ENCODE measurements at places on chromosomes 3 and 15.
A peak's percentile ranks its signal among the peaks of the same experiment; 100 is the strongest.

GRCh38 chr3:159667261-159667660 lies 321.4 kb upstream of the IL12A start:
- no peak for DNase-seq

DNA sequence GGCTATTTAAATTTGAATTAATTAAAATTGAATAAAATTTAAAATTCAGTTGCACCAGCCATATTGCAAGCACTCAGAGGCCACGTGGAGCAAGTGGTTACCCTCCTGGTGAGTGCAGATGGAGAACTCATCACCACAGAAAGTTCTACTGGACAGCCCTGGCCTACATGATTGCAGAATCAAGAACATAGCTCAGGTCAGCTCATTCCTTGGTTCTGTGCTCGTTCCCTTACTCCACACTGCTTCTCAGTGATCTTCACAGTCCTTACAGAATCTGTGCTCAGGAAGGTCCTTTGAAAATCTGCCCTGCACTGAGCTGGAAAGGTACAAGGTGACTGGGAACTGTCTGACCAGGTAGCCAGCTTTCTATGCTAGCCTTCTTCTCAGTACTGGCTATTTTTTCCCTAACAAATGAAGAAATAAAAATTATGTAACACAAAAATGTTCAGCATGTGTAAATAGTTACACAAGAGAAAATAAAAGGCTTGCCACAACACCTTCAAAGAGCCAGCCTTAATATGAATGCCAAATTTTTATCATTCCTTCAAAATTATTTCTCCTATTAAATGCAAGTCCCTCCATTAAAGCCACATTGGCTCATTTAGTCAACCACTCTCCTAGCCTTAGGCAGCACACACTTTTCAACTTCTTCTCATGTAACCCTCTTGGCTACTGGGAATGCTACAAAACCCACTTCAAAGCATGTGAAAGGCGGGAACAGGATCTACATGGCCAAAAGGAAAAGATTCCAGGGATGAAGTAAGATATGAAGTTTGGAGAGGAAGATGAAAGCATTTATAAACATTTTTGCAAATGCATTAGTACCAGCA lies 326.4 kb upstream of the WNT5A start:
- DNase-seq, result no peak

GRCh38 chr15:98758224-98758623 lies 109.9 kb downstream of the IGF1R start:
- DNase-seq, result no peak

GRCh38 chr3:17006132-17006852 lies 121.5 kb downstream of the PLCL2 start:
- DNase-seq, result no peak

DNA sequence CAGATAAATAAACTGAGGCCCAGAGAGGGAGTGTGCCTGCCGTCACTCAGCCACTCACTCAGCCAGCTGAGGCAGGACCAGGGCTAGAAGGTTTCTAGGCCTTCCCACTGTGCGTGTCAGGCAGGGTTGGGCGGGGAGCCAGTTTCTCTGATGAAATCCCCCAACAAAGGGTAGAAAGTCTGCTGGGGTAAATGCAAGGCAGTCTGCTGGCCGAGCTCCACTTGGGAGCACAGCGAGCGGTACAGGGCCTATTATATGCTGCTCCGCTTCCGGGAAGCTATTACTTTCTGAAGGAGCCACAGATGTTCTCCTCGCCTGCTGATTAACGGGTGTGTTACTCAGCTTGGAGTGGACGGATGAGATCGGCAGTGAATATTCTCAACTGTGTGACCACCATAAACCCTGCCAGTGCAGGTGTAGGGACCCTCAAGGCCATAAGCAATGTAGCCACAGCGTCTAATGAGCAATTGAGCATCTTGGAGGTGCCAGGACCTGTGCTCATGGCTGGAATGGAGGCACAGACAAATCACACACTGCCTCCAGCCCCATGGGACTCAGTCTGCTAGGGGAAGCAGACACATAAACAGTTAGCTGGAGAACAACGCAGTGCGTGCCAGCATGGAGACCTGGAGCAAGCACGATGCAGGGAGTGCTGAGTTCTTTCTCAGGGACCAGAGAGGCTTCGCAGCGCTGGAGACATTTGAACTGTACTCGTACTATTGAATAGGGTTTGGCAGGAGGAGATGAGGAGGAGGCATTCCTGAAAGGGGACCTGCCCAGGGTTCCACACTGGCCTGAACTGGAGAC lies 42.1 kb downstream of the CORO2B start:
- DNase-seq, result peak; percentile 16

- DNase-seq, result no peak
Observed at GRCh38 chr15:25062551-25063430, 108.0 kb downstream of the SNRPN start.
